ENCODE measurements at places on chromosomes 12 and 14. TPM values are rescaled to one million over a fixed set of nuclear protein-coding genes. Genes with fewer than 3 reads are reported as not detected.

DAZAP2 gene
- total RNA-seq = 108 TPM

LRRC43 gene
- total RNA-seq = 1.2 TPM

FLVCR2 gene
- 0.69 TPM for total RNA-seq

SDR9C7 gene
- total RNA-seq = not detected

KLRB1 gene
- not detected for total RNA-seq

PROX2 gene
- total RNA-seq = not detected

DNAH10 gene
- 0.46 TPM for total RNA-seq

TDG gene
- total RNA-seq = 20.0 TPM

LRRIQ1 gene
- total RNA-seq = 0.17 TPM

GALC gene
- 32.8 TPM for total RNA-seq

OAS3 gene
- total RNA-seq = 5.5 TPM

HCAR1 gene
- total RNA-seq = 0.17 TPM

NEDD8 gene
- 122 TPM for total RNA-seq

KLRC4 gene
- not detected for total RNA-seq

A2ML1 gene
- total RNA-seq = 0.07 TPM

IL31 gene
- not detected for total RNA-seq

CMKLR1 gene
- total RNA-seq = 5.4 TPM

GRIN2B gene
- not detected for total RNA-seq

EPYC gene
- not detected for total RNA-seq

LGMN gene
- total RNA-seq = 104 TPM
